ENCODE measurements at places on chromosomes 3 and 15. TPM values are rescaled to one million over a fixed set of nuclear protein-coding genes. Genes with fewer than 3 reads are reported as not detected.

DNA sequence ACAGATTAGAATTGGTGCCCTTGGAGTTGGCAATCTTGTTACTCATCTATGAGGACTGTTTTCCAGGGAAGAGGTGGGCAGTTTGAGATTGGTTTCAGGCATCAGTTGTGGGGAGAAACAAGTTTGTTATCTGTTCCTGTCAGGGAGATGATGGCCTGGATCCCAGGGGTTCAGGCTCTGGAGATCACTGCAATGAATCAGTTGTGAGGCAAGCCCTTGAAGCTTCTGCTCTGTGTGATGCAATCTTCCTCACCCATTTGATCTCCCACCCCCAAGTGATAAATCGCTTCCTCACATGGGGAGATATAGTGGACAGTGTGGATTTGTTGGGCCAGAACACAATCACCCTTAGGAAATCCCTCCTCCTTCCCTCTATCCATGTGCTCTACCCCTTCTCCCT lies 276.6 kb upstream of the LRTM1 start:
- DNase-seq, result no peak

- no peak for DNase-seq
These were observed 39.1 kb downstream of the TRPM1 start for GRCh38 chr15:31062310-31062847.

DNA sequence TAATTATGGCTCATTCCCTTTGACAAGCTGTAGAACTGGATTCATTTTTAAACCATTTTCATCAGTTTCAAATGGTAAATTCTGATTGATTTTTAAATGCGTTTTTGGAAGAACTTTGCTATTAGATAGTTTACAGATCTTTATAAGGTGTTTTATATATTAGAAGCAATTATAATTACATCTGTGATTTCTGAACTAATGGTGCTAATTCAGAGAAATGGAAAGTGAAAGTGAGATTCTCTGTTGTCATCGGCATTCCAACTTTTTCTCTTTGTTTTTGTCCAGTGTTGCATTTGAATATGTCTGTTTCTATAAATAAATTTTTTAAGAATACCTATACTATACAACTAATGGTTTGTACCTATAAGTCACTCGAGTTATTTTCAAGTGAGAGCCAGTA lies 62.7 kb downstream of the PXYLP1 start:
- DNase-seq, result no peak

DNA sequence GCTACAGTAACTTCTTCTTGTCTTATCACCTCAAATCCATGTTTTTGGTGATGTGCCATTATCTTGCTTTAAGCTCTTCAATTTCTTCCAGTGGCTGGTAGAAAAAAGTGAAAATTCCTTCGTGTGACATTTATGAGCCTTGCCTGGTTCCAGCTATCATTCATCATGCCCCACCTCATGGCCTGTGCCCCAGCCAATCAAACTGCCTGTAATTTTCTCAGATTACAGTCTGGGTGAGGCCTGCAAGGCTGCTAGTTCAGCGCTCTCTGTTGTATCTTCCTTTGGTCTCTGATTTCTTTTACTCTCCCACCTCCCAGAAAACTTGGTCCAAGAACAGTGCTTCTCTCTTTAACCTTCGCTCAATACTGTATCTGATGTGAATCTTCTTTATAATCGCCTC lies 249.3 kb upstream of the ZNF717 start:
- DNase-seq, result no peak

DNA sequence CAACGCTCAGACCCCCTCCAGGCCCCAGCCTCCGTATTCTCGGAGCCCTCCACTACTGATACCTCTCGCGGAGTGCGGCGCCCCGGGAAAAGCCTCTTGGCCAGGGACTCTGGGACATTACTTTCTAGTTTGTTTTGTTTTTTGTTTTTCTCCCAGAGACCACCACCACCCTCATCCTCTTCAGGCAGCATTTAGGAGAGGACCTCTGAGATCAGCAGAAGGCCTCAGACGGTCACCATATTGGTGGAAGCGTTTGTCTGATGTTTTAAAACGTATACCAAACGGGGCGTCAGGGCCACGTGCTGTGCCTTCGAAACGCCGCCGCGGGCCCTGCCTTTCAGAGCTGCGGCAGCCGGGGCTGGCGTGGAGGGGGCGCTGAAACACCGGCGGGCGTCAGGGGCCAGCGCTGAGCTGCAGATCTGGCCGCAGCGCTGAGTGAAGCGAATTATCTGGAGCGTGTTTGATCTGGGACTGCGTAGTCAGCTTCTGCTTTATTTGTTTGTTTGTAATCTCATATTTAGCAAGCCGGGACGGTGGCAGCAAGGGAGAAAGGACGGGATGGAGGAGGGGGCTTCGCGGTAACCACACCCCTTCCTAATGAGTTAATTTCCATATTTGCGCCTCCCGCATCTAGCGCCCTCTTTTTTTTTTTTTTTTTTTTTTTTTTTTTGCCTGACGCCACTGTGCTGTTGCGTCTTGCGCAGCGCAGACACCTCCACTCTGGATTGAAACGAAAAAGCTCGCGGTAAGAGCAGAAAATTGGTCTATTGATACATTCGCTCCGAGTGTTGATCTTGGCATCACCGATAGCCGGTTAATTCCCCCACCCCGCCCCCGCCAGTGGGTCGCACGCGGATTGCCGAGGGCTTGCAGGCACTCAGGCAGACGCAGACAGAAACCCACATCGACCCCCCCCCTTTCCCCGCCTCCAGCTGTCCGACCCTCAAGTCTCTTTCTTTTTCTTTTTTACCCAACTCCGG lies 14.9 kb downstream of the SOX2 start:
- DNase-seq, result no peak

DNA sequence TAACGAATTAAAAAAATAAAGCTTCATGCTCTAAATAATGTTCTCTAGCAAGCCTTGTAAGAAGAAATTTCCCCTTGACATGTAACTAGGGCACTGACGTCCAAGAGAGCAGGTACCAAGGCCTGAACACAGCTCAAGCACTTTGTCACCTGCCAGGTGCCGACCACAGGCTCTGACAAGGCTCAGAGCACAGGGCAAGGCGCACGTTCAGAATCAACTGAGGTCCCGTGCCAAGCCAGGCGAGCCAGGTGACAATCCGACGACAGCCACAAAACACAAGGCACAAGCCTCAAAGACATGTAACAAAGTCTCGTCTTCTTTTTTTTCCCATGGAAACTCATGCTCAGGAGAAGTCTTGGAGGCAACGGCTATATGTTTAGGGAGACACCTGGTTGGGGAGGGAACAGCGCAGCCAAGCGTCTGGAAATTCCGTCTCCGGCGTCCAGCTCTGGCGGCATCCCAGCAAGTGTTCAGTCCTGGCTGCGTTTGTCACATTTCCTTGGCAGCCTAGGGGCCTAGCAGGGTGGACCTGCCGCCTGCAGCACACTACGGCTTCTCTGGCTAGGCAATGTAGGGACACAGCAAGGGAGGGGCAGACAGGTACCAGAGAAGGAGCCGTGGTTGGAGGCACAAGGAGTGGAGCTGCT lies 76.7 kb downstream of the ADAMTS17 start:
- peak; percentile 57 for DNase-seq

DNA sequence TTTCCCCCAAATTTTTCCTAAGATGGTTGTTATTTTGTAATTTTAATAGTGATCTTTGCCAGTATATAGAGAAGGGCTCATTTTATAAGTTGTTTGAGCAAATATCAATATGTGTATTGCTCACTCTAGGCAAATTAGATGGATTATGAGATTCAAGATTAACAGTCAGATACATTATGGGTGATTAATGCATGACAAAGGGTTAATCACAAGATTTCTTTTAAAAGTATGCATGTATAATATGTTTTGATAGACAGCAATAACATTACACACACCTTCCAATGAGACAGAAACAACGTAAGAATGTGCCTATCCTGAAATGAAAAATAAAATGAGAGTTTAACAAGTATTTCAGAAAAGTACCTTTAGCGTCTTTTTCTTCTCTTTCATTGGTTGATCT lies 547.6 kb upstream of the AGTR1 start:
- DNase-seq, result no peak

- no peak for DNase-seq
These were observed 156.1 kb downstream of the STXBP5L start for GRCh38 chr3:121064121-121064520.

DNA sequence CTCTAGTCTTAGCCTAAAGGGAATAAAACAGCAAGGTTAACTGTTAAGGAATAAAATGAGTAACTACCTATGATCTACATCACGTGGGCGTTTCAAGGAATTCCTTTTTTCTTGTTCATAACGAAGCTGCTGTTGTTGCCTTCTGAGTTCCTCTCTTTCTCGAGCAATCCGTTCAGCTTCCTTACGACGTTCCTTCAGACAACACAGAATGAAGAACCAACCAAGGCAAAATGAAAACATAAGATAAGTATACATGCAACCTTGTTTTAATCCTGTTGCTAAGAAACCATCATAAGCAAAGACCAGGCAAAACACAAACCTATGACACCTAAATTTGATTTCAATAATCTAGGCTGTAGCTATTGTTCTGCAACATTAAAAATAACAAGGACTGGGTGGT lies 44.1 kb downstream of the SLTM start:
- DNase-seq, result no peak

- no peak for DNase-seq
These were observed 41.8 kb downstream of the SERP1 start for GRCh38 chr3:150504483-150504882.

DNA sequence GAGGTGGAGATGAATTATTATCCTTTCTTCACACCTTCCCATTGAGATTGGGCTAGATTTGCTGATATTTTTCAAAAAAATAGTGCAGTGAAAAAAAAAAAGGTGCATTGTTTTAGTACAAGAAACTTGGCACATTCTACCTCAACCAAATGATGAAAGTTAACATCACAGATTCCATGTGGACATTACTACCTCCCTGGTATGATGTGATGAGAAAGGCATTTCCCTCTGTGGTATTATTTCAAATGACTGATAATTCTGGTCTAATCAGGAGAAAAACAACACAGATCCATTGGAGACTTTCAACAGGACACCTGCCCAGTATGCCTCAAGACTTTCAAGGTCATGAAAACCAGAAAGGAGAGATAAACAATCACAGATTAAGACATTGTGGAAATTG lies 313.4 kb downstream of the BCHE start:
- no peak for DNase-seq

GRCh38 chr3:150497956-150498355 lies 48.3 kb downstream of the SERP1 start:
- no peak for DNase-seq

GRCh38 chr15:46441294-46442062 lies 806.6 kb downstream of the SQOR start:
- no peak for DNase-seq

- DNase-seq, result peak; percentile 30
These were observed 66.9 kb upstream of the PRR23C start for GRCh38 chr3:139111392-139112229.

GRCh38 chr15:79467865-79468586 lies 35.9 kb downstream of the MINAR1 start:
- no peak for DNase-seq

The PYGO1 gene
- polyA plus RNA-seq, result 11.6 TPM

The SNX4 gene
- 33.2 TPM for polyA plus RNA-seq

The CAND2 gene
- 23.3 TPM for polyA plus RNA-seq

The MST1R gene
- 2.6 TPM for polyA plus RNA-seq

The KLHL40 gene
- polyA plus RNA-seq, result 82.3 TPM

The CLEC3B gene
- 111 TPM for polyA plus RNA-seq

The HTR3E gene
- not detected for polyA plus RNA-seq

The NPAP1 gene
- 0.04 TPM for polyA plus RNA-seq

Data from muscle of arm (tissue), 14 donors.